ENCODE measurements at places on chromosomes 7 and 10.
A peak's percentile ranks its signal among the peaks of the same experiment; 100 is the strongest.

GRCh38 chr7:88665892-88666514 lies 93.5 kb upstream of the ZNF804B start:
- no peak for DNase-seq

DNA sequence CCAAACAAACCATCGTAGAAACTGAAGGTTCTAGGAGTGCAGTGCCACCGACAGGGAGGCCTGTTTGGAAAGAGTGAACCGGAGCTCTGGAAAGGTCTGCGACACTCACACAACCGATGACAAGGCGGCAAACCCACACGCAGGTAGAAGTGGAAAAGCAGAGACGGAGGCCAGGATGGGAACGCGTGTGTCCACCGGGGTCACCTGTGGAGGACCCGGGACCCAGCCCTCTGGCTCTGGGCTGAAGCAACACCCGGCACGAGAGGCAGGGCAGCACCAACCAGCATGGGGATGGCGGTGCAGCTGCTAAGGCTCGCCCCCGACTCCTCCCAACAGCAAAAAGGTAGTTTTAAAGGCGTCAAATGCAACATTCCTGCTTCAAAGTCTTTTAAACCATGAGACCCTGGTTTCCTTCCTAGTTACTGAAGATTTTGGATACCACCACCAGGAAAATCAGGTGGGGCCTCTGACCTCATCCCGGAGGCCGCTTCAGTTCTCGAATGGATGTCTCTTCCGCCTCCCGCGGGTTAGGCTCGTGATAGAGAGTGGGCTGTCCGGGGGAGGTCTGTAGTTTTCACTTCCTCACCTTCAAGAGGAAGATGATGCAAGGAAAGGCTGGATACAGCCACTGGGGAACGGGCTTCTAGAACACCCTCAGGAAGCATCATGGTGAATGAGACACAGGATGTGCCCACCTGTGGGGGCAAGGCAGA lies 115.5 kb downstream of the SMURF1 start:
- DNase-seq: peak; percentile 49

- DNase-seq: peak; percentile 63
Observed at GRCh38 chr7:4775848-4776623, 613 bp downstream of the AP5Z1 start.

DNA sequence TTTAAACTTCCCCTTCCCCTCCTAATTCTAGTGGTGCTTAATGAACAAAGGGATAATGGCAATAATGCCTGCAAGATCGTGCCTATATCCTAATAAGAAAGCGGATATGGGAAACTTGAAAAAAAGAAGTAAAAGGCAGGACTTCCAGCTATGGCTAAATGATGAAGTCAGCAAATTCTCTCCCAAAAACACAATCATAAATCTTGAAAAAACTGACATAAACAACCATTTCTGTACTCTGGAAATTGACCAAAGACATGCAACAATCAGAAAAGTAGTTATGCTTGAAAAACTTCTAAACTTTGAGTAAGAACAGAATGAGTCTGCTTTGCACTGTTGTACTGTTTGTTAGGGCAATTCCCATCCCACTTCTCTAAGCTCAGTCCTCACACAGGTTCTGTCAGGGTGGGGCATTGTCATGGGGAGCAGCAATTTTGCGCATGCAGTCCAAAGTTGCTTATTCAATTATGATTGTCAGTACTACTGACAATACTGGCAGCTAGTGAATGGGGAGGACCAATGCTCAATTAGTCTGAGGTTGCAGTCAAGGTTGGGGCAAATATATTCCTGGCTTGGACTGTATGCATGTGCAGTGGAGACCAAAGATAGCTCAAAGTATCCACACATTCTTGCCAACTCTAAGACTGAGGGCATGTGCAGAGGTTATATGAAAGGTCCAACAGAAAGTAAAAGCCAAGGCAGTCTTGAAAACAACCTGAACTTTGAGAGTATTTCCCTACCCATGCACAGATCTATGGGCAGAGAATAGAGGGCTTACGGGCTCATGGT lies 34.1 kb upstream of the ARHGAP22 start:
- DNase-seq: no peak

DNA sequence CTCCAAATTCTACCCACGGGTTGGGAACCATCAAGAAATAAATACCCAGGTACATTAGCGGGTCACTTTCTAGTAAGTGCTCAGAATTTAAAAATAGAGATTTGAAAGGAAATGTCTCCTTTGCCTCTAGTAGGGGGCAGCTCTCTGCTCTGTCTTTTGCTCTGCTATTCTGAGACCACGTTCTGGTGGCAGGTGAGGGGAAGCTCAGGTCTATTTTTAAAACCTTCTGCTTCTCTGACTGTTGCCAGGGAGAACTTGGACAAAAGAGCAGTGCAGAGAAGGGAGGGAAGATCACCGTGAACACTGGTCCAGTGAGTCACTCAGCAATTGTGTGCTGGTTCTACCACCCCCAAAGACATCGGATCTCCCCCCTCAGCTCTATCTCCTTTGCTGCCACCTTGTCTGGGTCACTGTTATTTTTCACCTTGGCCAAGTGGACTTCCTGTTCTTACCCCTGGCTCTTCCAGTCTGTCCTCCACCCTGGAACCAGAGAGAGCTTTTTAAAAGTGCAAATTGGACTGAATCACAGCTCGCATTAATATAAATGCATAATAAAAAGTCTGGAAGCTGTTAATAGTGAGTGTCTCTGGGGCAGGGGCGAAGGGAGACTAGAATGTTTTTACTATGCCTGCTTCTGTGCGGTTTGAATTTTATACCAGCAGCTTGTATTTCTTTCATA lies 72.4 kb upstream of the LOXL4 start:
- DNase-seq: no peak

DNA sequence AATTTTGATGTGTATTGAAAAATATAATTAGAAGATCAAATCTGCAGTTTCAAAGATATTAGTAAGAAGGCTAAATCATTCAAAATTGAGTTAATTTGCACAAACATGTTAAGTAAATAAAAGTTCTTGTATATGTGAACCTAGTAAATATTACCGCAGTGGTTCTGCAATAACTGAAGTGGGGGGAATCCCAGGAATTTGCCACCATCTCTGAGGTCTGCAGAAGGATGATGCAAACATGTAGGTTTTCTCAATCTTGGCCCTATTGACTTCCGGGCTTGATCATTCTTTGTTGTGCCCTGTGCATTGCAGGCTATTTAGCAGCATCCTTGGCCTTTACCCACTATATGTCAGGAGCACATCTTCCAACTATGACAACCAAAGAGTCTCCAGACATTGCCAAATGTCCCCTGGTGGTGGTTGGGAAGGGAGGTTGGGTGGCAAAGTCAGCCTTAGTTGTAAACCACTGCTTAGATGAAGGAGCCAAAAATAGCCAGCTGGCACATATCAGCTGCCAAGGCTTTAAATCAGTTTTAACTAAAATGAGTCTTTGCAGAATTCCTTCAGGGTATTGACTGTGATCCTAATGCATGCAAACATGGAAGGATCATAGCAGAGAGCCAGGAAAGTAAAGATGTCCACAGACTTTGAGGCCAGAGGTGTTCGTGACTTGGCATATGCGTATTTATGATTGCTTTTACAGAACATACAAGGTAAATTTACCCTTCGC lies 146.3 kb downstream of the TRIL start:
- DNase-seq: no peak

- no peak for DNase-seq
Observed at GRCh38 chr10:69574571-69574978, 1.4 kb upstream of the NEUROG3 start.

DNA sequence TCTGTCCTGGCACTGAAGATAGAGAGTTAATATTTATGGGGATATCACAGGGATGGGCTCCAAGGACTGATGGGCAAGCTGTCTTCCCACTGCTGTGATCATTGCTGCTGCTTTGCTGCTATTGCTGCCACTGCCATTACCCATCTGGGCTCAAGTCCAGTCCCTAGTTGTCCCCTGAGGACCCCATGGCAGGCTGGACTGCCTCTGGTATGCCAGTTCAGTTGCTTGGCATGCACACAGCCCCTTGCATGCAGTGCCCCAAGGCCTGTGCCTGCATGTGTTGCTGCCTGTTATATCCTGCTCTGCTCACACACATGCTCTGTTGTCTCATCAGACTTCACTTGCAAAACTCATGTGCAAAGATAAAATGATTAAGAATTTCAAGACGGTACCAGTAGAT lies 109.5 kb downstream of the ADRA2A start:
- no peak for DNase-seq

DNA sequence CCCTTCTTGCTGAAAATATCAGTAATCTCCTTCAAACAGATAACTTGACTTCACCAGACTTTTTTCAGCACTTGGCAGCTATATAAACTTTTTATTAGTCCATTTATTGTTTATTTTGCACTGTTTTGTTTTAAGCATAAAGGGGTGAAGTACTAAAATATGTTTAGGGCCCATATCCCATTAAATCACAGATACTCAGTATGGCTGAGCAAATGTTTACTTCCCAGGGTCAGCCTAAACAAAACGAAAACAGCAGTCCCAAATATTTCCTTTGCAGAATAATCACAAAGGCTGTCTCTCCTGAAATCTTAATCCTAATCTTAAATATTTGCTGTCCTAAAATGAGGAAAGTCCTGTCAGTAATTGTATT lies 649.6 kb downstream of the TNS3 start:
- DNase-seq: no peak

DNA sequence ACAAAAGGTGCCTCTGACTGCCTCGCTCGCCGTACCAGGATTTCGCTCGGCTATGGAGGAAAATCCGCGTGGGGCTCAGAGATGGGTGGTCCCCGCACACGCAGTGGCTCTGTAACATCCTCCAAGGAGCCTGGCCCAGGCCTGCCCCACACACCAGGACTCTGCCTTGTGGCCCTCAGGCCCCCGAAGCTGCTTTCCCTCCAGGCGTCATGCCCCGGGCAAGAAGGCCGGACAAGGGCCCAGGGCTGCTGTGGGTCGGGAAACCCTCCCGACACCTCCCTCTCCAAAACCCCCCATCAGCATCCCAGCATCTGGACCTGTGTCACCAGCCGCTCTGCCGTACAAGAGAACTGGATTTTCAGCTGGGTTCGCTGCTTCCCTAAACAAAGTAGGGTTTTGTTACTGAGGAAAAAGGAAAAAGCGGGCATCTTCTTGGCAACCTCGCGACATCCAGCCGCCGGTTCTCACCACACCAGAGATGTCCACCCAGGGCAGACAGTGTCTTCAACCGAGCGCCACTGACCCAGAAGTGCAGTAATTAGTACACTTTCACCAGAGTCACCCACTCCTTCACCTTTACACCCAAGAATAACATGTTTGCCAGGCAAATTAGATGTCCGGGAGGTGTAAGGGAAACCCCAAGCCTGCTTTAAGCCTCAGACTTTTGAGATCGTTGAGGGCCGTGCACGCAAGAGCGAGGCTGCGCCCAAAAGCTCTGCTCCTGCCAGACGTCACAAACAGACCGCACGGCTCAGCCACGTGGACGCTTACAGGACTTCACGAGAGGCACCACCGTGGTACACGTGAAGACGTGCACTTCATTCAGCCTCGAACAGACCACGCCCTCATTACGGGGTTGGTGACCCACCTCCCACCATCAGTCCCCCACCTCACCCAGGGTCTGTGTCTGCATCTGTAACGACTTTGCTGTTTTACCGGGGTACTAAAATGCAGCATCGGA lies 62.2 kb downstream of the DIP2C start:
- no peak for DNase-seq

DNA sequence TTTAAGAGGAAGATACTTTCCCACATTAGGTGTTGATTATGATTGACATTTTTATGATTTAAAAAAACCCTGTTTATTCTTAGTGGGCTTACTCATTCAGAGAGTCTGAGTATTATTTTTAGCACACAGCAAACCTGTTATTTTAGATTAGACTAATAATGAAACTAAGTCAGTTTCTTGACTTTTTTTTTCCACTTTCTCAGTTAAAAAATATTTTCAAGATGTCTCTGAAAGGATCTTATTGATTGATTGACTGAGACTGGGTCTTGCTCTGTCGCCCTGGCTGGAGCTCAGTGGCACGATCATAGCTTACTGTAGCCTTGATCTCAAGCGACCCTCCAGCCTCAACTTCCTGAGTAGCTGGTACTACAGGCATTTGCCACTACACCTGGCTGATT lies 20.4 kb upstream of the INPP5F start:
- no peak for DNase-seq

DNA sequence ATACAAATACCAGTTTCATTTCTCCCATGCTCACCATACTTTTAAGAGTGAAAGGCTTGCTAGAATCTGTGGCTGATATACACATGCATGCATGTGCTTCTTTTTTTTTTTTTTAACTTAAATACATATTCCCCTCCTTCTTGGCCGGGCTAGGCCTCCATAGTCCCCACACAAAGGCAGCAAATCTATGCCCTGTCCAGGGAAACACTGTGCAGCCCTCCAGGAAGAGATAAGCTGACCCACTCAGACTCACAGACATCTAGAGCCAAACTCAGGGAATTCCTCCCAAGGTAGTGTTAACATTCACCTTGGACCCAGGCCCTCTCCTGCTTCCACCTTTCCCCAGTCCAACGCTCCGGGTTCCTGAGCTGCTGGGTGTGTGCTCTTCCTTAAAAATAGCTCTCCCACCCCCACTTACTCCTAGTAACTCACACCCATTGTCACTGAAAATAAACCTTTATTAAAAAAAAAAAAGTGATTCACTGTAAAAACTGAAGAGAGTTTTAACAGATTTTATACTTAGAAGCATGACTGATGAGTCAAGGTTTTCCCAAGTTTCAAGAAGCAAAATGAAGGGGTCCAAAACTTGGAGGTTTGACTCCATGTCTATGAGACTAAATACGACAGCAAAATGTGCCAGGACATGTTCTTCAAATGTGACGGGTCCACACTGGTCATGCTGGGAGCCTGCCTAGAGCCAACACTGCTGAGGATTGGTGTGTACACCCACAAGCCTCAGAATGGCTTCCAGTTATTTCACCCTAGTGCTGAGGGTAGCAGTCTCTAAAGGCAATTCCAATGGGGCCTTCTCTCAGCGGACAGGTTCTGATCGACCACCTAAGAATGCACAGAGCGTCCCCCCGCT lies 159.5 kb downstream of the GLI3 start:
- no peak for DNase-seq

- DNase-seq: no peak
Observed at GRCh38 chr10:122234416-122234815, 36.7 kb upstream of the BTBD16 start.

DNA sequence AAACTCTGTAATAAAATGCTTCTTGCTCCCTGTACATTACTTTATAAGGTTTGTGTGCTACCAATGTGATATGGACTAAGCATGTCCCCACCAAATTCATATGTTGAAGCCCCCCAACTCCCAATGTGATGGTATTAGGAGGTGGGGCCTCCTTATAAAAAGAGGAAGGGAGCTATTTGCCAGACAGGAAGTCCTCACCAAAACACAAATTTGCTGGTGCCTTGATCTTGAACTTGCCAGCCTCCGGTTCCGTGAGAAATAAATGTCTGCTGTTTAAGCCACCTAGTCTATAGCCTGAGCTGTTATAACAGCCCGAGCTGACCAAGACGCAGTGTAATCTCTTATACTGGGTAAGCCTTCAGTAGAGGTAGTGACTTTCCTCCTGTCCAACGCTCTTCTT lies 114.5 kb downstream of the INHBA start:
- no peak for DNase-seq

GRCh38 chr10:971613-972012 lies 16.6 kb upstream of the GTPBP4 start:
- no peak for DNase-seq

GRCh38 chr10:20771051-20771450 lies 126.1 kb downstream of the NEBL start:
- DNase-seq: no peak

- no peak for DNase-seq
Observed at GRCh38 chr10:120970595-120971529, 119.7 kb downstream of the WDR11 start.

- DNase-seq: no peak
Observed at GRCh38 chr7:102891693-102892261, 21.0 kb upstream of the LRRC17 start.
